Activated CD4-positive, alpha-beta T cell treated with anti-CD3 and anti-CD28 coated beads for 36 hours (primary cell): ENCODE measurements at places on chromosomes 12 and 14. TPM values are rescaled to one million over a fixed set of nuclear protein-coding genes. Genes with fewer than 3 reads are reported as not detected.
A peak's percentile ranks its signal among the peaks of the same experiment; 100 is the strongest.

The SLC5A8 gene
- total RNA-seq = not detected

The RAD51AP1 gene
- 50.9 TPM for total RNA-seq

The AQP6 gene
- total RNA-seq = not detected

The DPF3 gene
- 0.25 TPM for total RNA-seq

The ALG10B gene
- 15.3 TPM for total RNA-seq

The R3HDM2 gene
- 52.5 TPM for total RNA-seq

The LTB4R2 gene
- total RNA-seq = 7.5 TPM

The IFNG-AS1 gene
- total RNA-seq = 0.35 TPM

The PRIM1 gene
- 83.7 TPM for total RNA-seq

The COL2A1 gene
- 0.05 TPM for total RNA-seq

The SDR9C7 gene
- not detected for total RNA-seq

The GALNT8 gene
- 0.73 TPM for total RNA-seq

The PAPLN gene
- total RNA-seq = 0.21 TPM

The DNAJC22 gene
- total RNA-seq = 0.05 TPM

The MFAP5 gene
- total RNA-seq = not detected

The CNTN1 gene
- not detected for total RNA-seq

- peak; percentile 58 for DNase-seq
Measured at GRCh38 chr12:28191051-28192048, 1.1 kb downstream of the CCDC91 start.

DNA sequence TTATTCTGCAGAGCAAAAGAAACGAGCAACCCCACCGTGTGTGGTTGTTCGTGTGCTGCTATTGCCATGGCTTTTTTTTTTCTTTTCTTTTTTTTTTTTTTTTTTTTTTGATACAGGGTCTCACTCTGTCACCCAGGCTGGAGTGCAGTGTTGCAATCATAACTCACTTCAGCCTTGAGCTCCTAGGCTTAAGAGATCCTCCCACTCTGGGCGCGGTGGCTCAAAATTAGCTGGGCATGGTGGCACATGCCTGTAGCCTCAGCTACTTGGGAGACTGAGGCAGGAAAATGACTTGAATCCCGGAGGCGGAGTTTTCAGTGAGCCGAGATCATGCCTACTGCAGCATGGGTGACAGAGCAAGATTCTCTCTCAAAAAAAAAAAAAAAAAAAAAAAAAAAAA lies 144.2 kb downstream of the ESR2 start:
- no peak for DNase-seq

DNA sequence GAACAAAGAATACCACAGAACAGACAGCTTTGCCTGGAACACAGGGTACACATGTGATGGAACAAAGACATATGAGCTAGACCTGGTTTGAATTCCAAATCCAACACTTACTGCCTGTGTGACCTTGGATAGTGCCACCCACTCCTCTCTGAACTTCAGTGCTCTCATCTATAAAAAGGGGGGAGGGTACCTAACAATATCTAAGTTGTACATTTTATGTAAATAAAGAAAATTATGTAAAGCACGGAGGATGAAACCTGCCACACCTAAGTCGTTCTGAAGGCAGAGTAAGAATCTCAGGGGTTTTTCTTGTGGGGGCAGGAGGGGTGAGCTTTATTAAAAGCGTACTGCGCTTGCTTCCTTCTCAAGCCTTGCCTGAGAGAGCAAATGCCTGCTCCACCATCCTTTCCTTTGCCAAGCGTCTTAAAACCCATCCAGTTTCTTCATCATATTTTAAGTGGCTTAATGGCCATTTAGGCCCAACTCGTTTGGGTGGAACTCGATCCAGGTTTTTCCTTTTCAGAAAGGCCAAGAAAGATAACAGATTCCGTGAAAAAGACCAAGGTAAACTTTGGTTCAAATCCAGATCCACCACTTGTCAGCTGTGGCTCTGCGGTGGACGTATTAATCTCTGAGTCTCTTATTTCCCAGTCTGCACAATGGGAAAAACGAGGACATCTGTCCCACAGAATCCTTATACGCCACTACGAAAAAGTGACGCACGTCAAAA lies 946 bp downstream of the DDX24 start:
- DNase-seq = peak; percentile 23

- DNase-seq = no peak
Measured at GRCh38 chr12:28035500-28035899, 63.0 kb upstream of the PTHLH start.

DNA sequence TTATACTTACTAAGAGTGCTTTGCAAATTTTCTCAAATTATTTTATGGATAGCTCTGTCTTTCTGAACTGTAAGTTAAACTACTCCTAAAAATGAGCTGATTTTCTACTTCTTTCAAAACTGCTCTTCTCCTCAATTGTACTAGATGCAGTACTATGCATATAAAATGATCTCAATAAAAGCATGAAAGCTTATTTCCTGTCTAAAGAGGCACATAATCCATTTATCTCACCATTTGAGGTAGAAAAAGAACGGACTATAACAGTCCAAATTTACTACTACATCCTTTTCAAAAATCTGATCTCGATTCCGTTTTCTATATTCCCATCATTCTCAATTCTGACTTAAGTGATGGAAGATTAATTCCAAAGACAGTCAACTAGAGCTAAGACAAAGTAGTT lies 14.4 kb downstream of the SLIRP start:
- DNase-seq = no peak

DNA sequence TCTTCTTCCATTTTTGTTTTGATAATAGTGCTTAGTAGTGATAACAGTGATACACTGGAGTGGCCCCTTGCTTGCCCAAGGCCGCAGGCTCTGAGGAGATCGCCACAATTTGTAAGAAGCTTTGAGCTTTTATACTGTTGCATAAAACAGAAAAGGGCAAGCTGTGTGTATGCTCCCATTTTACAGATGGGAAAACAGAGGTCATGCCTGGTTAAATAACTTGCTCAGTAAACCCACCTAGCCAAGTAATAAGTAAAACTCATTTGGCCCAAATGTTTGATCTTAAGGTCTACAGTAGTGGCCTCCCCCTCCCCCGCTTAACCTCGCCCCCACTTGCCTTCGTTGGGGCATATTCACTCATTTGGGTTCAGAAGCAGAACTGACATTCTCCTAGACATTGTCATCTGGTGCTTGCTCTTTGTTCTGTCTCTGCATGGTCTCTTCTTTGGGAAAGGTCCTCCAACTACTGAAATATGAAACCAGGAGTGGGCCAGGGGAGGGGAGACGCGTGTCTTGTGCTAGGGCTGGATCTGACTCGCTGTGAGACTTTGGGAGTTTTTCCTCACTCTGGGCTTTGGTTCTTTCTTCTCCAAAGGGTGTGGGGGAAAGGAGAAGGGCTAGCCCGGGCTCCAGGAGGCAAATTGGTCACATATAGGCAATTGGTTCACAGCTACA lies 88.1 kb downstream of the PAPOLA start:
- DNase-seq = no peak

GRCh38 chr12:79659961-79660431 lies 30.8 kb downstream of the PAWR start:
- DNase-seq = no peak

- no peak for DNase-seq
Measured at GRCh38 chr12:304805-305204, 42.2 kb upstream of the SLC6A13 start.

GRCh38 chr12:77560714-77561113 lies 270.0 kb upstream of the NAV3 start:
- DNase-seq = no peak

DNA sequence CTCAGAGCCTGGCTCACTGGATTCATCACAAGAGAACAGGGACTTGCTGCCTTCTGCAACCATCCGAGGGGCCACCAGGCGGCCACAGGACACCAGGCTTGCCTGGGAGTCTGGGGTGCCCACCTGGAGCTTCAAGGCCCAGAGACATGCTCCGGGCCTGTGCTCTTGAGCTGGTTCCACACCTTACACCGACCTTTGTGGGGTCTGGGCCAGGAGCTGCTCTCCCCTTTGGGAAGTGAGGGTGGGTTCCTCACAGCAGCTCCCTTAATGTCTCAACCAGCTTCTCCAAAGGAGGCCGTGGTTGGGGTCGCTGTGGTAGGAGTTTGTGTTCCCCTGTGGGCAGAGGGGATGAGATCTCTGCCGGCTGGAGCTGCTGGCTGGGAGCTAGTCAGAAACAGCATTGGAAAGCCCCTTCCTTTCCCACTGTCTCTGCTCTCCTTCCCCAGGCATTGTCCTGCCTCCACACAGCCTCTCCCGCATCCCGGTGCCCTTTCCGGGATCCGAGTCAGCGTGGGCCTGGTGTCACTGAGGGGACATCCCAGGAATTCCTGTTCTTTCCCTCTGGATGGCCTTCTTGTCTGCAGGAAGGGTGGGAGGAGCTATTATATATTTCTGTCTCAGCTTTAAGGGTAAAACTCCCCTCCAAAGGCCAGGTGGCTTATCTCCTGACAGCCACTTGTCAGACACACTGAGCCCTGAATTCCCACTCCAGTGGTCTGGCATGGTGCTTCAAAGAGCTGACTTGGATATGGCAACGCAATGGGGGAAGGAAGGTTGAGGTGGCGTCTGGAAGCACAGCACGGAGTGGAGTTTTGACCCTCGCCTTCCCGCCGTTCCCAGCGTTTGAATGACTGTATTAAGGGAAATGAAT lies 5.1 kb upstream of the PAPLN start:
- DNase-seq = peak; percentile 32

DNA sequence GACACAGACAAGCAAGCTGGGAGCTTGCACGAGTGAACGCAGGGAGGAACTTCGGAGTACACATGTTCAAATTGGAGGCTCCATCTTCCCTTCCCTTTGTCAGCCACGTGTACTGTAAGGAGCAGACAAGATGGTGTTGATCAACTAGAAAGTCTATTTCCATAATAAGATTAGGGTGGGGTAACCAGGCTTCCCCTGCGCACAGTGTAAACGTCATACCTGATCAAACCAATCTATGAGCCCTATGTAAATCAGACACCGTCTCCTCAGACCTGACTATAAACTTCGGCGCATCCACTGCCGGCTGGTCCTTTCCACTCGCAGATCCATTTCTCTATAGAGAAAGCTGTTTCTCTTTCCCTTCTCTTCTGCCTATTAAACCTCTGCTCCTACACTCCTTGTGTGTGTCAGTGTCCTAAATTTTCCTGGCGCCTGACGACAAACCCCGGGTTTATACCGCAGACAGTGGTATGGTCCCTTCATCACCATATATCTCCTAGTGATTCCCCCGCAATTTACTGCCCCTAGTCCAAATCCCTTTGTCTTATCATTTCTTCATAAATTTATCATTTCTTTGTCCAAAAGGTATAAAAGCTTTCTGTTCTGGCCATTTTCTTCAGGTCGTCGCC lies 7.5 kb upstream of the ETFBKMT start:
- no peak for DNase-seq

- no peak for DNase-seq
Measured at GRCh38 chr12:53869500-53869899, 69.1 kb upstream of the HOXC13 start.

DNA sequence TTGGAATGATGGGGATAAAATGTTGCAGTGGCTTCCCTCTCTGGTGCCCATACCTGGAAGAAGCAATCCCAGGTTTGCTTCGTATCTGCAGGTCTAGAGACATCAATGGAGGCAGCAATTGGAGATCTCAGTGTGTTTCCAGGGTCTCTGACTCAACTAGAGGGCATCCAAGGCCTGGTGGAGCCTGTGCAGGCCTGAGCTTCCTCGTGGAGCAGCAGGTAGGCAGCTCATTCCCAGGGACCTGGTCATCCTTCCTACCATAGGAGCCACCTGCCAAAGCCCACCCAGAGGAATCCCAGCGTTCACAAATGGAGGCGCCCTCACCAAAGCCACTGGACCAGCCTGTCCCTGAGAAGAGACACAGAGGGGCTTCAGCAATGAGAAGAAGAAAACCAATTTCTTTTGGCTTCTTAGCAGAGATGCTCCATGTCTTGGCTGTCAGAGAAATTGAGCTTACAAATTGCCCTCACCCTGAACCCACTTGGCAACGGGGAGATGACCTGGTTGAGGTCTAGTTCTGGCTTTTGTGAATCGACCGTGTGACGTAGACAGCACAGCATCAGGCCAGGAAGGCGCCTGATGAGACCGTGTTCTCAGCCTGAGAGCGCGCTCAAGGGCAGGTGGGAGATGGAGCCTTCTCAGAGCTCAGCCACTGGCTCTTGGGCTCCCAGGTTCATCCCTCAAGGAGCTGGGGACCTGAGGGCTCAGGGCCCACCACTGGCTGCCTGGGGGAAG lies 283.6 kb downstream of the DPF3 start:
- DNase-seq = no peak

GRCh38 chr12:77610446-77610845 lies 220.2 kb upstream of the NAV3 start:
- DNase-seq = no peak

DNA sequence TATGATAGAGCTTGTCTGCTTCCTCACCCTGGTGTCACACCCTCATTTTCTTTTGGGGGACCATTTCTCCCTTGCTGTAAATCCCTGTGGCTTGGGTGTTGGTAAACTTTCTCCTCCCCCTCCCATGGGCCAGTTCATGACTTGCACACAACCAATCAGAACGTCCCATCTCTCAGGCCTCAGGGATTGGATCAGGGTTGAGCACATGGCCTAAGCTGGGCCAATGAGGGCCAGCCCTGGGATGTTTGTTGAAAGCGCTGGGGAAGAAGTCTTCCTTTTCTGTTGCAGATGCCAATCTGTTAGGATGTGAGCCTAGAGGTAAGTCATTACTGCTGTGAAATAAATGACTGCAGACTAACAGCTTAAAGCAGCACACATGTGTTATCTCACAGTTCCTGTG lies 136.7 kb downstream of the AACS start:
- DNase-seq = no peak

- peak; percentile 44 for DNase-seq
Measured at GRCh38 chr12:76586764-76587395, 27.3 kb upstream of the OSBPL8 start.

DNA sequence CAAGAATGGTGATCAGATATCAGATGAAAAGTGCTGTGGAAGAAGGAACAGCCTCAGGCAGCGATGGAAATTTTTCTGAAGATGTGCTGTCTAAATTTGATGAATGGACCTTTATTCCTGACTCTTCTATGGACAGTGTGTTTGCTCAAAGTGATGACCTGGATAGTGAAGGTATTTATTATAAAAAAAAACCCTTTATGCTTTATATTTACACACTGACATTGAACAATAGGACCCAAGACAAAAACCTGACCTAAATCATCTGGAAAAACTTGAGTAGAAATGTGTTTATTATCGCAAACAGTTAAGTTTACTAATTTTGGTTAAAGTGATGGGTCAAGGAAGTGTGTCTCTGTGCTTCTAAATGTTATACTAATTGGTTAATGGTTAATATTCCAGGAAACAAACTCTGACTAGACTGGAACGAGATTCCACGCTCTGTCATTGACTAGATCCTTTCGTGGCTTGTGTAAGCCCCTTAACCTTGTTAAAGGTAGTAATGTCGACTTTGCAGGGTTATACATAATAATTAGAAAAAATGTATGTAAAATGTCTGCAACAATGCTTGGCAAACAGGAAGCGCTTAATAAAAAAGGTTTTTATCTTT lies 62.7 kb downstream of the LRRK2 start:
- no peak for DNase-seq

- DNase-seq = no peak
Measured at GRCh38 chr14:67703997-67704396, 2.3 kb downstream of the RDH12 start.

- DNase-seq = no peak
Measured at GRCh38 chr14:82422230-82422629, 888.6 kb upstream of the SEL1L start.

- no peak for DNase-seq
Measured at GRCh38 chr14:32578181-32578580, 249.1 kb downstream of the AKAP6 start.

- no peak for DNase-seq
Measured at GRCh38 chr12:69851976-69852375, 26.9 kb downstream of the MYRFL start.
